GM06990 (cell line): ENCODE measurements at places on chromosomes 12 and 14.

- DNase-seq = no peak
Measured at GRCh38 chr14:93629643-93630042, 158.6 kb downstream of the PRIMA1 start.

DNA sequence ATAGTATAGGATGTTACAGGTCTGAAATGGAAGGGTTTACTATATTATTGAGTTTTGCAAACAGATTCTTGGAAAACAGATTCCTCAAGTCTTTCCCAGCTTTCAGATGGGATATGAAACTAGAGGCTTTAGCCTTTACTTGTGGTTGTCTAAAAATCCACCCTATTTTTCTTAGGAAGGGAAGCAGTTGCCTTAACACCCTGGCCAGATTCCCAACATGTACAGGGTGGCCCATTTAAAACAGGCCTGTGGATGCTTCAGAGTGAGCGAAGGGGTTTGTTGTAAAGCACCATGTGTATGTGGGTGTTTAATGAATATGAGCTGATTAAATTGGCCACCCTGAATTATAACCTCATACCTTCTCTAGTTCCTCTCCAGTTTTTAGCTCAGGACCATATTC, 415.9 kb downstream of the ZFP36L1 start:
- DNase-seq = no peak

GRCh38 chr12:56071648-56072047, 8.3 kb upstream of the ERBB3 start:
- DNase-seq = no peak

- no peak for DNase-seq
Measured at GRCh38 chr12:9829483-9829882, 2.2 kb downstream of the KLRF1 start.

DNA sequence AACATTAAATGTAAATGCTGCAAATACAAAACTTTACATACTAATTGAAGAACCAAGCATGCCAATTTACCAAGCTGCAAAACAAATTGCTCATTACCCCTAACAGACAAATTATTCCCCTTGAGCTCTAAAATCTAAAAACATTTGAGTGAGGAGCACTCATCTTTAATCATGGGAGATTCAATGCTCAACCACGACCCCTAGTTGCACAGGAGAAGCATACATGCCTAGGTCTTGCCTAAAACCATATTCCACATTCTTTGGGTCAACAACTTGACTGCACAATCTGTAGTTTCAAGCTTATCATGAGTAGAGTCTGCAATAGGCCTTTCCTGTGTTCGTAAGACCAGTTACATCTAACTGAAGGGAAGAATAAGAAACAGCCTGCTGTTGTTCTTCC, 69.7 kb downstream of the MGAT4C start:
- DNase-seq = no peak

- DNase-seq = no peak
Measured at GRCh38 chr12:27003421-27004381, 10.5 kb downstream of the TM7SF3 start.

GRCh38 chr12:55906056-55906455, 21.6 kb downstream of the PYM1 start:
- no peak for DNase-seq

- peak; percentile 52 for DNase-seq
Measured at GRCh38 chr12:66188584-66189485, at the start of gene IRAK3. TSS of gene IRAK3 (plus strand) at chr12:66189214. CDS start at chr12:66189300, 86 bp downstream.

DNA sequence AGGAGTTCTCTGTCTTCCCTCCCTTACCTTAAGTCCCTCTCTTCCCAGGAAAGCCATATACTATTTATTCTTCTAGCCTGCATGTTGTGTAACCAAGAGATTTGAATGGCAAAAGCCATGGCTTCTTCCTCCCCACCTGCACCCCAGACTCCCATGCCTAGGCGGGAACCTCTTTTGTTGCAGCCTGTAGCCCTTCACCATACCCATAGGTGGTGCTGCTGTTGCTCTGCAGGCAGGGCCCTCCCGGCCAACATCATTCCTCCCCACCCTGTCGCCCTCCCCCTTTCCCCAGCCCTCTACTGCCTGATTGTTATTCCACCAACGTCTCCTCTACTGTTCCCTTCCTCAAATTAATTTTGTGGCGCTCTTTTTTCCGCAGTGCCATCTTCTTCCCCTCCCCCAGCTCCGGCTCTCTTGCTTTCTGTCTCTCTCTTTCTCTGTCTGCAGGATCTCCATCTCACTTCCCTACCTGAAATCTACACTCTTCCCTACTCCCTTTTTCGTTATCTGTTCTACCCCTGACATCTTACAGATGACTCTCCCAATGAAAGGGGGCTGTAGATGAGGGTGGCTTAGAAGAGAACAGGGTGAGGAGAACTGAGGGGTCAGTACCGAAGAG, 13.8 kb downstream of the NGDN start:
- DNase-seq = no peak

DNA sequence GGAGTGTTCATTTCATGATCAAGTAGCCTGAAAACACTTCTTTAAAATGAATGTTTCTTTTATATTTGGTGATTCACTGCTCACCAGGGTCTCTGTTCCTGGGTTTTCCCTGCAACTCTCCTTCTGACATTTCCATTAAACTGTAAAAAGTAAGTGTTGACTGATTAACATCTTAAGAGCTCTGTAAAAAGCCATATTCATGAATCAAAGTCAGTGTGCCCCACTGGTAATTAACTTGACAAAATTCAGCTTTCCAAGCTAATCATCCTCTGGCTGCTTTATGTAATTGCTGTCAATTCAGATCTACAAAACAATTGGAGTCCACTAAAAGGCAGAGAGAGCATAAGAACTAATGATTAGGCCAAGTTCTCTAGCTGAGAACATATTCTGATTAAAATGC, 41.6 kb downstream of the CNTN1 start:
- no peak for DNase-seq

GRCh38 chr12:99223579-99223978, 424.0 kb upstream of the GARIN6 start:
- no peak for DNase-seq

- DNase-seq = no peak
Measured at GRCh38 chr14:94292872-94293577, at the start of gene SERPINA10. TSS of gene SERPINA10 (minus strand) at chr14:94293268. CDS start at chr14:94290593, 2,675 bp downstream.

DNA sequence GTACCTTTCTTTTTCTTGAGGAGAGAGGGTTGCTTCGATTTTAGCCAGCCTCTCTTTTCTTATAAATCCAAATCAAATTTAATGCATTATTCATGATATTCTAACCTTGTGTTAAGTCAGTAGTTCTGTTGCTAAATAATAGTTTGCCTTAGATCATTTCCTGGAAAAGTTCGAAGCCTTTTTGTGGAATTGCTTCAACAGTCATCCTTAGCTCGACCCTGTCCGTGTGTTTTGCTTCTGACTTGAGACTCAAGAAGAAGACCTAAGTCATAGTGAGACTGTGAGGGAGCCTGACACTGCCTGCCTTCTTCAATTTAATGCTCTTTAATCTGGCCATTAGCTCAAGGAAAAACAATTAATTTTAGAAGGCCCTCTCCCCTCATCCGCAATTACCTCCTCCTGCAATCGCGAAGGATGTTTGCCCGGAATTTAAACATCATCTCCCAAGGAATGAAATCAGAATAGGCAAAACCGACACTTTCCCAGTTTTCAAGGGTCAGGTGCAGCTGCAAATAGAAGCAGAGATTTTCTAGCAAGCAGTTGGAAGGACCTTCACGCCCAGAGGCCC, 453 bp upstream of the SLC4A8 start:
- DNase-seq = no peak

DNA sequence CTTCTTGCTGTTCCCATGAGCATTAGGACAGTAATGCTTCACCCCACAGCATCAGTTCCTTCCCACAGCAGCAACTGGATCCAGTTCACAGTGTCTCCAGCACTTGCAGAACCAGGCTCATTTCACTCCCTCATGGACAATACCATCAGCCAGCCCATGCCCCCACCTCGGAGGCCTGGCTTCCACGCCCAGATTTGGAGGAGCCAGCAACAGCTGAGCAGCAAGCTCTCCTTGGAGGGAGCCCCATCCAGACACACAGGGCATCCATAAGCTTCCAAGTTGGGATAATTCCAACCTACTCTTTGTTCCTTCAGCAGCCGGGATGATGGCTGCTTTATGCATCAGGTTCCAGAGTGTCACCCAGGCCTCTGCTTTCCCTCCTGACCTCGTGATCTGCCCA, 250.0 kb downstream of the GLT1D1 start:
- no peak for DNase-seq
